ENCODE measurements at places on chromosomes 1 and 21.

DNA sequence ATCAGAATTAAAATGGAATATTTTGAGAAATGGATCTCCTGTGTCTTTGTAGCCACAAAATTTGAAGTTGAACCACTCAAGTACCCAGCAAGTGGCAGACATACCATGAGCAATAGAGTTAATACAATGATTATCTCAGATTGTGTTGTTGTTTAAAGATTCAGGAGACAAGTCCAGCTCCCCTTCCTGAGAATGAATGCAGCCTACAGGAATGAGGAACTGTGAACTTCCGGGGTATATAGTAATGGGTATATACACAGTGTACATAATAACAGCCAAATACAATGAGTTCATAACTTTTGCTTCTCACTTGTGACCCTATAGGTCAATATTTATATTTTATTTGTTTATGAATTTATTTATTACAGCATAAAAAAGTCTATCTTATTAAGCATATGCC, 445.0 kb downstream of the SETD4 start:
- DNase-seq = no peak

DNA sequence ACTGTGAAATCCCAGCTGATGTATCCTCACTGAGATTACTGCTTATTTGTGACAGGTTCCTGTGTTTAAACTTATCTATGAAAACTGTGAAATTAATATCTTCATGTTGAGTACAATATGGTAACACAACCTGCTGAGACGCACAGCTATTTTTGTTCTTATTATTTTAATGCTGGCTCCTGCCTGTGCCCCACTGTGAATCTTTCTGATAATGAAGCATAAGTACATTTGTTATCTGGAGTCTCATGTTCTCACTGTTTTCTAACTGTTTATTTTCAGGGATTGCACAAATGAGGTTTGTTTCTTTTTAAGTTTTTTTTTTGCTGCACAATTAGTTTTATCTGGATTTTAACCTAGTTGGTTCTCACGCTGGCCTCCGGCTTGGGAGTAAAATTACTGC, 39.9 kb upstream of the IFNAR2 start:
- no peak for DNase-seq

DNA sequence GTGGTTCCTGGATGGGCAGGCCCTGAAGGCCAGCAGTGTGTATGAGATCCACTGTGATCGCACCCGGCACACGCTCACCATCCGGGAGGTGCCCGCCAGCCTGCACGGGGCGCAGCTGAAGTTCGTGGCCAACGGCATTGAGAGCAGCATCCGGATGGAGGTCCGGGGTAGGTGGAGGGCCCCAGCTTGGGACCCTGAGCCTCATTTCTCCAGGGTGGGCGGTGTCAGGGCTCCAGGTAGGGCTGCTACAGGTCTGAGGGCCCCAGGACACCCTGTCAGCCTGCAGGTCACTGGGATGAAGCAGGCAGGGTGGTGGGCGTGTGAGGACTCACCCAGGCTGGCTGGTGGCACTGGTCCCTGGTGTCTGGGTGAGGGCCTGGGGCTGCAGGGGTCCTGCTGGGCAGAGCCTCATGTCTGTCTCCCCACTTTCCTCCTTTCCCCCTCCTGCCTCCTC, 7.8 kb downstream of the OBSCN start:
- no peak for DNase-seq

- no peak for DNase-seq
Observed at GRCh38 chr1:204304067-204304466, 55.7 kb downstream of the PLEKHA6 start.

GRCh38 chr1:223033658-223034057, 109.4 kb downstream of the TLR5 start:
- no peak for DNase-seq

DNA sequence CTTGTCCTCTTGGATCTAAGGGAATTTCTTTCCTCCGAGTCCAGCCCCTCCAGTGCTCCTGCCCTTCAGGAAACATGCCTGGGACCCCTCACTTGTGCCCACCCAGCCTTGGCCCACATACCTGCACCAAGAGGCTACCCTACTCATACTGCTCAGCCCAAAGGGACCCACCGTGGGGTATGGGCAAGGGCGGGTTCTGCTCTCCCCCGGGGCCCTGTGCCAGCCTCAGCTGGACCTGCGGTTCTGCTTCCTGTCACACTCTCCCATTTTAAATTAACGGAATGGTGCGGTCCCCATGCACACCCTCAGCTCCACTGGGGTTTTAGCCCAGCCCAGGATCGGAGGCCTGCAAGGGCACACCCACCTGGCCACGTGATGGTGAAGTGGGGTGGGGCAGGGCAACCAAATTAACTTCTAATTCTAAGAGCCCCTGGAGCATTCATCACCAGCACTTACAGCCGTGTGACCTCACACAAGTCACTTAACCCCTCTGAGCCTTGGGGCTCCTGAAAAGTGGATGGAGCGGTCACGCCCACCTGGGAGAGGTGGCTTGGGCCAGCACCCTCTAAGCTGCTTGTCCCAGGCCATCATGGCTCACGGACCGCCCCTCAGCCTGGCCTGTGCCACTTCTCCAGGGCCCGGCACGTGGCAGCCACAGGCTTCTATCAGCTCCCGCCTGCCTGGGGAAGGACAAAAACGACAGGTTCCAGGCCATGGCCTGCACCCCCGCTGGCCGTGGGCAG, 28.3 kb downstream of the TP73 start:
- DNase-seq = no peak

DNA sequence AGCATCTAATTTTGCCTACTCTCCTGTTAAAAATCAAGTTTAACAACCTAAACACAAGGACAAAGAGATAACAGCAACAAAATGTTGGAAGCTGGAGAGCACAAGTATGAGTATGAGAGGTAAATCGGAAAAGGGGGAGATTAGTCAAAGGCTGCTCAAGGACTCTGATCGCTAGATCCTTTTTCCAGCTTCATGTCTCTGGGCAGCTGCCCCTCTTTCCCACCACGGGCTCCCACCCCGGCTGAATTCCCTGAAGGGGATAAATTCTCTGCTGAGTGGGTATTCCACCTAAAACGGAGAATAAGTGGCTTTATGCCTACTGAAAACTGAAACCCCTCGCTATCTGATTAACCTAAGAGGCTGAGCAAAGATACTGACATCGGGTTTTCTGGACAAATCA, 696 bp upstream of the CTBS start:
- no peak for DNase-seq

DNA sequence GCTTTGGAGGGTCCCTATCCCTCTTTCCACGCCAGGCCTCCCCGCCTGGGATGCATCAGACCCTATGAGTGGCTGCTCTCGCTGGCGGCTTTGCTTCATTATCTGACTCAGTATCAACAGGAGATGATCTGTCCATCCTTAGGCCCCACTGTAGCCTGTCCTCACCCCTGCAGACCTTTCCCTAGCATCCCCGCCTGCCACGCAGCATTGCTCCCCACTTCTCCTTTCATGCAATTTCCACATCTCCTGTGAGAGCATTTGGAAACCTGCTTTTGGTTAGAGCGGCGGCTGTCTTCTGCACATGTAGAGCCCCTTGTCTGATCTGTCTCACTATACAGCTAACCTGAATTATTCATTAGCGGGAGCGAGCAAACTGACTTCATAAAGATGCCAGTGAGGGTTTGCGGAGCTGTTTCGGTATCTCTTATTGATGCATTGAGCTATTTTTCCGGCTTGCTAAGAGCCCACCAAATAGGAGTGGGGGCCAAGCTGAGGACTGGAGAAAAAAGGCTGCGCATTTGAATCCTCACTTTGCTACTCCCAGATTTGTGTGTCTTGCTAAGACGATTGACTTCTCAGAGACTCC, 40.0 kb upstream of the ATP2B4 start:
- no peak for DNase-seq

DNA sequence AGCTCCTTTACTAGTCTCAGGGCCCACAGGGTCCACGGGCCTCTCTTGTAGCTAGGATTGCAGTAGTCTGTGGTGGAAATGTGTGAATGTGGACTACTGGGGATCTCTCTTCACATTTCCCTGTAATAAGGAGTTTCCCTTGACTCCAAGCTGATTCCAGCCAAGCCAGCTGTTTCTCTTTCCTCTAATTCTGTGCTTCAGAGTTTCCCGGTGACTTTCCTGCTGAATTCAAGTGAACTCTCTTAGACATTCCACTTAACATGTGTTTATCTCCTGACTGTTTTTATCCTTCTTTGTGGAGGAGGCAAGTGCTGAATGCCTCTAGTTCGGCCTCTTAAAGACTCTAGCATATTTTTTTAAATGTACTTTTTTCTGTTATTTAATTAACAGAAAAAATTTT, 354.0 kb upstream of the RGS18 start:
- no peak for DNase-seq

- DNase-seq = no peak
Observed at GRCh38 chr1:28417441-28417922, 47.9 kb downstream of the PHACTR4 start.

DNA sequence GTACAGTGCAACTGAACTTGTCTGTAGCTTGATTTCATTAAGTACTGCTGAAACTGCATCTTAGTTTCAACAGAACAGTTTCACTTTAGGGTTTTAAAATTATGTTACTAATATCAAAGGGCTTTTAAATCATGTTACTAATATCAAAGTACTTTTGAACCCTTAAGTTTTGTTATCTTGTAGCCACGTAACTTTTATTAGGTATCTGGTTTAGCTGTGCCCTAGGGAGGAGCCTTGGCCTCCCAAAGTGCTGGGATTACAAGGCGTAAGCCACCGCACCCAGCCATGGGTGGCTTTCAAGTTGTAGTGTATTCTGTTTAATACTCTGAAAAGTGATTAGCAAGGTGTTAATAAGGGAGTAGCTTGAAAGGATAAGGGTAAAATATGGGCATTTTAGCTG, 2.0 kb downstream of the KDM4A start:
- no peak for DNase-seq

DNA sequence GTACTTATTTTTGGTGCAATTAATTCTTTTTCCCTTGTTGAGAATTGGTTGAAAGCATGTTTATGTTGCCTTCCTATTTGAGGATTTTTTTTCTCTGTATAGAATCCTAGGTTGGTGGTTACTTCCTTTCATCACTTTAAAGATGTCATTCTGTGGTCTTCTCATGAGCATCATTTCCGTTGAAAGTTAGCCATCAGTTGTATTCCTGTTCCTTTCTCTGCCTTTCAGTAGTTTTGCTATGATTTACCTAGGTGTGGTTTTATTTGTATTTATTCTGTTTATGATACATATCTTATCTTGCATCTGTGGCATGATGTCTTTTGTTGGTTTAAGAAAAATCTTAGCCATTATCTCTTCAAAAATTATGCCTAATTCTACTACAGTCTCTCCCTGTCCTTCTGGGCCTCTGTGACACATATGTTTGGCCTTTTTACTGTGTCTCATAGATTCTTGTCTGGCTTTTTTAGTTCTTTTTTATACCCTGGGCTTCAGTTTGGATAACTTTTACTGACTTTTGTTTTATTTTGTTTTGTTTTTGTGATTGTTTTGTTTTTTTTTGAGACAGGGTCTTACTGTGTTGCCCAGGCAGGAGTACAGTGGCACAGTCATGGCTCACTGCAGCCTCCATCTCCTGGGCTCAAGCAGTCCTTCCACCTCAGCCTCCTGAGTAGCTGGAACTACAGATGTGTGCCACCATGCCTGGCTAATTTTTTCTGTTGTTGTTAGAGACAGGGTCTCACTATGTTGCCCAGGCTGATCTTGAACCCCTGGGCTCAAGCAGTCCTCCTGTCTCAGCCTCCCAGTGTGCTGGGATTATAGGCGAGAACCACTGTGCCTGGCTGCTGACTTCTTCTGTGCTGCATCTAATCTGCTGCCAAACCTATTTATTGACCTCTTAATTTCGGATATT, 24.1 kb downstream of the PTGFRN start:
- no peak for DNase-seq

DNA sequence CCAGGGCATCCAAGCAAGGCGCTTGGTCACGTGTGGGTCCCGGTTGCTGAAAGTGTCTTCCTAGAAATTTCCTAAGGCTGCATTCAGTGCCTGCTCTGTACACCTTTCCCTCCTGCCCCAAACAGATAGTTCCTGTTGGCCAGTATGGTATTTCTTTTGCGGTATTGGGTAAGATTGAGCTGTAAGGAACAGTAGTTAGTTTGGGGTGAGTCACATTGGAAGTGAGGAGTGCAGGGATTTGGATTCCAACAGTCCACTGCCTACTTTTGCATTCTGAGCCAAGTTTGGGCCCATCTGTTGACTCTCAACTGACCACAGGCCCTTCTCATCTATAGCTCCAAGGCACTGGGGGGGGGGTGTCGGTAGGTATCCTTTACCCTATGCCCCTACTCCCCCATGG, 83.4 kb downstream of the MAP3K21 start:
- DNase-seq = no peak

DNA sequence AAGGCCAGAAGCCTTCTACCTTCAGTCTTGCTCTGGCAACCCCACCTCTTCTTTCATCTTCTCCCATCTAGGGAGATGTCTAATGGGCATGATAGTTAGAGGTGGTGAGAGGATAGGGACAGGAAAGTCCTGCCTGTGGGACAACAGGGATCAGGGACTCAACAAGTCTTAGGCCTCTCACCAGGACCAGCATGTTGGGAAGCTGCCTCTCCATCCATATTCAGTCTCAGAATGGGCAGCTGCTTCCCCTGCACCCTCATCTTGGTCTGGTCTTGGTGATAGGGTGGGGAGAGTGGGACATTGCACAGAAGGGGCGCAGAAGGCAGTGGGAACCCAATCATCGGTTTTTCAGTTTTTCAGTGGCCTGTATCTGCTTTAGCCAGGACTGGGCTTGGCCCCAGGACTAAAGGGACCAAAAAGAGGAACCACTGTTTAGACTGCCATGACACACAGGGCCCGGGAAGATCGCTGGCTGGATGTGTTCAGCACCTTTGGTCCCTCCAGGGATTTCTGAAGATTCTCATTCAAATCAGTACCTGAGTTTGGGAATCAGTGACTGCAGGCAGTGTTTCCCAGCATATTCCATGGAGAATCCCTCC, 12.7 kb downstream of the RHEX start:
- DNase-seq = no peak

GRCh38 chr1:173191011-173191705, 16.0 kb downstream of the TNFSF4 start:
- DNase-seq = no peak

DNA sequence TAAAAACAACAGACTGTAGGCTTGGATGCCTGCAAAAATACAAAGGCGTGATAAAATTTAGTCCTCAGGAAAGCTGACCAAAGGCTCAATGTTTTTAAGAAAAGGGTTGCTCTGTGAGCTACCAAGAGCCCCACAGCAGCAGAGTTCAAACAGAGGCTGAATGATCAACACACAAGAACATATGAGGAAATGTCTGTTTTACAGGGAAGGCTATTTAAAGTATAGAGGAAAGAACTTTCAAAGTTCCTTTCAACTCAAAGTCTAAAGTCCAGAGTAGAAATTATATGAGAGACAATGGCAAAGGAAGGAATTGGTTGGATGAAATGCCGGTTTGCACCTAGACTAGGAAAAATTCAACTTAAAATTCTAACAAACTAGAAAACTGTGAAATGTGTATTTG, 8.6 kb downstream of the CLSTN1 start:
- no peak for DNase-seq

GRCh38 chr1:104456724-104457123, 707.0 kb downstream of the AMY1C start:
- no peak for DNase-seq

- DNase-seq = no peak
Observed at GRCh38 chr1:115284209-115284608, 53.8 kb downstream of the NGF start.

- DNase-seq = no peak
Observed at GRCh38 chr1:6484826-6485167, 6.7 kb downstream of the PLEKHG5 start.

GRCh38 chr1:53112271-53112774, 30.1 kb downstream of the SLC1A7 start:
- DNase-seq = no peak

Data from stimulated activated CD4-positive, alpha-beta T cell treated with anti-CD3 and anti-CD28 coated beads, Interleukin-15, amount 100 ng/mL, for 1 hour (primary cell).